ENCODE measurements at places on chromosomes 11 and 22. TPM values are rescaled to one million over a fixed set of nuclear protein-coding genes. Genes with fewer than 3 reads are reported as not detected.

The SLC22A25 gene
- not detected for total RNA-seq

The CDC42EP2 gene
- total RNA-seq, result 63.4 TPM

The TMEM45B gene
- total RNA-seq, result 3.9 TPM

The RAB3IL1 gene
- 11.8 TPM for total RNA-seq

The GGT5 gene
- 32.8 TPM for total RNA-seq

The NUDT8 gene
- 18.5 TPM for total RNA-seq

The OR2AG2 gene
- total RNA-seq, result not detected

Measured in gastroesophageal sphincter (tissue), 4 donors.